ENCODE measurements at places on chromosomes 5 and 9.
A peak's percentile ranks its signal among the peaks of the same experiment; 100 is the strongest.

GRCh38 chr5:34687269-34688011 is 31.3 kb downstream of the RAI14 start:
- DNase-seq: no peak

DNA sequence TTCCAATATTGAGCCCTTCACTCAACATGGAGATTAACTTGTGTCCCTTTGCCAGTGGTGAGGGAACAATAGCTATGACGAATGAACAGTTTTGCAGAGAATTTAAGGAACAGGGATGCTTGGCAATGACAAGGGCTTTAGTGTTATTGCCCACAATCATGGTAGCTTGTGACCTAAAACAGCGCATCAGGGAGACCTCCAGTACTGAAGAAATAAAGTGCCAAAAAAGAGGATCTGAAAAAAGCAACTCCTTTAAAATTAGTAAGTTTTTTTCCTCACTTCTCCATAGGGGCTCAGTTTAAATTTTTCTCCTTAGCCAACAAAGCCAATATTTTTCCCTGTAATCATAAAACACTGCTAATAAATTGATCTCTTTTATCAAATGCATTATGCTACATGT is 41.8 kb upstream of the PAM start:
- no peak for DNase-seq

DNA sequence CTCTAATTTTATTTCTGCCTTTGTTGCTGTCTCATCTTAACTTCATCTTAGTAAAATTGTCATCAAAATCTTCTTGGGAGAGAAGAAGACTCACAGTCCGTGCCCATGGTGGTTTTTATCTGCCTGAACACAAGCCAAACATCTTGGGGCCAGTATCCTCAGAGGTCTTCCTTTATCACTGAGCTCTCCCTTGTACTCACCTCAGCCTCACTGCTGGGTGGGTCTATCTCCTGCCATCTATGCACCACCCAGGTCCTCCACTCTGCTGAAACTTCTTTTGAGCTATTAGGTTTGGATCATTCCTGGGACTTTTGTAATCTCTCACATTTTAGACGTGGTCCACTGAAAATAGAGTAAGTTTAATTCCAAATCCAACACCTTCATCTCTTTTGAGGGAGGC is 116.3 kb upstream of the EPB41L4A start:
- DNase-seq: no peak

DNA sequence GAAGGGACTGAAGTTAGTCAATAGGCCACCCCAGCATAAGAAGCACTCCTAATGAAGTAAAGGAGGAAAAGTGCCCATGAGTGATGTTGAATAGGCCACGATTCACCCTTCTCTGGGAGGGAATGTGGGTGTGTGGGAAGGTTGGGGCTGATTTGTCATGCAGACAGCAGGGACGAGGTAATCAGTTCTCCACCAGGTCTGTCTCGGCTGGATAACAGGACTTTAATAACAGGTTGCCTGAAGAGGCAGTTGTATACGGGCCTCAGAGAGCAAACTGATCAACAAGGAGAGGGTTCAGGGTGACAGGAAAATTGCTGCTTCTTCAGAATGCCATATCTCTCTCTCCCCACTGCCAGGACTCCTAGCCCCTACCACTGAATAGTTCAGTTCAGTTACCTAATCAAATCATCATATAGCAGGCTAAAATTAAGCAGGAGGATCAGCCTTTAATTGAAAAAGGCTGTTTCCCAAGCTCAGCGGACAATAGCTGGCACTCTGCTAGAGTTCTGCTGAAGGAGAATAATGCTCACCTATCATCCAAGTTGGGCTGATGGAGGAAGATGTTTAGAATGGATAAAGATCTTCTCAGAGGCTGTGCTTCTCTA is 43.6 kb upstream of the SMIM32 start:
- DNase-seq: no peak

DNA sequence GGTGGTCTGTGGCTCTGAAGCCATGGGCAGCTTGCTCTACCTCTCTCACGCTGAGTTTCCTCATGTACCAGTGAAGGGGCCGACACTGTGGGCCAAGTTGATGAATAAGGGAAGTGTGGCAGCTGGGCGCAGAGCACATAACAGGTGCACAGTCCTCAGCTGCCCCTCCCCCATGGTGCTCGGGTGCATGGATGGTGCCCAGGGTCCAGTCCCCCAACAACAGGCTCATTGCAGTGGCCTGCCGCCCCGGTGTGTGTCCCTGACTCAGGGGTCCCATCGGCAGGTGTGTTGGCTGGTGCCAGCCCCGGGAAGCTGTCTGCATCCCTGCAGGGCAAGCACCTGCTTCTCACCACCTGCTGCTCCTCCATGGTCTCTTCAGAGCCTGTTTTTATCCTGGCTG is 36.6 kb downstream of the COL5A1 start:
- no peak for DNase-seq

DNA sequence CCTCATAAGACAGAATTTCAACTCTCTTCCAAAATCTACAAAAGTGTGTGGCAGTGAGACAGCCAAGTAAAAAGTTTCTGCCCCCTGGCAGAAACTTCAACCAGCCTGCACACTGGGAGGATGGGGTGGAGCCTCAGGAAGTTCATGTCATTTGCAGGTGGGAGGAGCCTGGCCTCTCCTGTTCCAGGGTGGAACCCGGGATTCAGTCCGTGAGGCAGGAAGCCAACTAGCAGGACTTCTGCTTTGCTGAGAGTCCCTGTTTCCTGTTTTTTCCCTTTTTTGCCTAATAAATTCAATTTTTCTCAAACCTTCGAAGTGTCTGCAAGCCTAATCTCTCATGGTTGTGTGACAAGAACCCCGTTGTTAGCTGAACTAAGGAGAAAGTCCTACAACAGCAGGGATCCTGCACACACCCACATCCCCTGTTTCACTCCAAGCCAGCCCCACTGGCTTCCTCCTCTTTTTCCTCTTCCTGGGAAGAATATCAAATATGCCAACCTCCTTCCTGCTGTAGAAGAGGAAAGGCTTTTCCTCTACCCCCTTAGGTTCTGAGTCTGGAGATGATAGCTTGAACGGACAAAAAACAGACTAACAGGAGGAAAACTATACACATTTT is 69.3 kb downstream of the ALDH7A1 start:
- DNase-seq: no peak

- DNase-seq: no peak
These were observed 722.6 kb downstream of the TLR4 start for GRCh38 chr9:118426772-118427171.

- DNase-seq: no peak
These were observed 15.8 kb downstream of the MARCHF3 start for GRCh38 chr5:127014573-127014972.

- DNase-seq: peak; percentile 56
These were observed 822.5 kb downstream of the PTPRD start for GRCh38 chr9:9790216-9790872.

DNA sequence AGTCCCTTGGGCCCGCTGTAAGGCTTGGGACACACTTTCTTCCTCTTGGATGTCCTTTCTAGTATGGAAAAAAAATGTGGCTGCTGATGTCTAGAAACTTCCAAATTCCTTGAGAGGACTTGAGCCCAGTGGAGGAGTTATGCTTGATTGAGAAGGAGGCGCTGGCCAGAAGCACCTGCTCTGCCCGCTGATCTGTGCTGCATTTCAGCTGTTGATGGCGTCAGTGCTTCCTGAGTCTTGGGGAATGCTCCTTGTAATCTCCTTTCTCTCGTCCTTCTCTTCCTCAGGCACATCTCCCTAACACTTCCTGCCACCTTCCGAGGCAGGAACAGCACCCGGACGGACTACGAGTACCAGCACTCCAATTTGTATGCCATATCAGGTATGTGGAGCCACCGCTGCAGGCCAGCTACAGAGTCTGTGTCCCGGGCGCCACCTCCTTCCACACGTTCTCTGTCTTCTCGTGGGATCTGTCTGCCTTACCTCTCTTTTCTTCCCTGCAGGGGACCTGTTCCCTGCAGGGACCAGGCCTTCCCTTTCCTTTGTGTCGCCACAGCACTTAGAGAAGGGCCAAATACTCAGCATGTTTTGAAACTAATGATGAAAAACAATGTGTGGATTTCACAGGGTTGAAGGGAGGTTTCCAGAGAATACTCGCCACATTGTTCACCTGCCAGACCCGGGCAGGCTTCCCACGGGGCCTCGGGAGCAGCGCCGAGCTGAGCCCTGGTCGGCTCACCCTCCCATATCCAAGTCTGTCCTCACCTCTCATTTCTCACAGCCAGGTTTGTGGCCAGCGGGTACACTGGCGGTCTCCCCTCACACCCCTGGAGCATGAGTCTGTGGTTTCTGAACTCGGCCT is 95.2 kb downstream of the MVB12B start:
- no peak for DNase-seq

DNA sequence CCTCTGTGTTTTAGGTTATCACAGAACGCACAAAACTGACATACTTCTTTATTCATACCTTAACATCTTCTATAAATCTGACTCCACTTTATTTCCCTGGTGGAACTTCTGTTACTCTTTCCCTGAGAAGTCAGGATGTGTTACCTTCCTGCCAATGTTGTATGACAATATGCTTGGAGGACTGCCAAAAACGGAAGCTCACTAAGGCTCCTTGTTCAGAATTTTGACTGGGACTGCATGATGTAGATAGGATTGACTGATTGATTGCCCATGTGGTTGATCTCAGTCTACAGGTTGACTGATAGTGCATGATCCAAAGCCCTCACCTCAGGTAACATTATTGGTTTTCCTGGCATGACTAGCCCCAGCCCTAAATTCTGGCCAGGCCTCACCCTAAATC is 319.4 kb downstream of the TLR4 start:
- DNase-seq: no peak

DNA sequence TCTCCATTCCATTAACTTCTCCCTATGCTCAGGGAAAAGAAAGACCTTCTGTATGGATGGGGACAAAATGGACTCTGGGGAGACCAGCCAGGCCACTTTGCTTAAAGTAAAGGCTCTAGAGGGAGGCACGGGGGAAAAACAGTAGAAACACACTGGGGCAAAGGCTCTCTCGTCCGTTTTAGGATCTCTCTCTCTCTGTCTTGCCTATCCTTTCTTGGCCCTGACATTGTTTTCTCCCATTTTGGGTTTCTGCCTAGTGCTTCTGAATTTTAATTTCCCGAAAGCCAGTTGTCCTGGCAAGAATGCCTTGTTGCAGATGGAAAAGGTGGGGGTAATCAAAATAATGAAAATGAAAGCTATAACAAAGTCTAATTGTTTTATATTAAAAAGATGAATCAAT is 28.2 kb downstream of the NMUR2 start:
- no peak for DNase-seq

DNA sequence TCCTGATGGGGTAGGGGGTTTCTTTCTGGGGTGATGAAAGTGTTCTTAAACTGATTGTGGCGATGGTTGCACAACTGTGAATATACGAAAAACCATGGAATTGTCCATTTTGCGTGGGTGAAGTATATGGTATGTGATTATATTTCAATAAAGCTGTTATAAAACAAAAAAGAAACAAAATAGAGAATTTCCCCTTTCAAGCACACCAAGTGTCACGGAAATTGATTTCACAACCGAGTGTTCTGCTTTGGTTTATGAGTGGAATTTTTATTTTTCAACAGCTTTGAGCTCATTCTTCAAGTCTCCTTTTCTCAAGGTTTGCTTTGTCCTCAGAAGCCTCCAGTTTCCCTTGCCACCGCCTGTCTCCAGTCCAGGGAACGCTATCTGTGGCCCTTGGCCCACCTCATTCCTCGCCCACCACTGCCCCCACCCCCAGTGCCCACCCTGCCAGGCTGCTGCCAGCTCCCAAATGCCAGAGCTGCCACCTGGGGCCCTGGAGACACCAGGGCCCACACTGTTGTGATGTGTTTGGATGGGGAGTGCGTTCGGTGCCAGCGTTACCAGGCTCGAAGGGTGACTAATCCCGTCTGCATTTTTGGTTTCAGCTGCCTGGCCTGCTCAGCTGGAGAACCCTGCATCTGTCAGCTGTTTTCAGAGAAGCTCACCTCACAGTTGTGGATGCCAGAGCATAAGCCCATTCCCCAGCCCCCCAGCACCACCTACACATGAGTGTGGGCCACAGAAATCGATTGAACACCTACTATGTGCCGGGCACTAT is 30.4 kb downstream of the DUSP1 start:
- peak; percentile 39 for DNase-seq

DNA sequence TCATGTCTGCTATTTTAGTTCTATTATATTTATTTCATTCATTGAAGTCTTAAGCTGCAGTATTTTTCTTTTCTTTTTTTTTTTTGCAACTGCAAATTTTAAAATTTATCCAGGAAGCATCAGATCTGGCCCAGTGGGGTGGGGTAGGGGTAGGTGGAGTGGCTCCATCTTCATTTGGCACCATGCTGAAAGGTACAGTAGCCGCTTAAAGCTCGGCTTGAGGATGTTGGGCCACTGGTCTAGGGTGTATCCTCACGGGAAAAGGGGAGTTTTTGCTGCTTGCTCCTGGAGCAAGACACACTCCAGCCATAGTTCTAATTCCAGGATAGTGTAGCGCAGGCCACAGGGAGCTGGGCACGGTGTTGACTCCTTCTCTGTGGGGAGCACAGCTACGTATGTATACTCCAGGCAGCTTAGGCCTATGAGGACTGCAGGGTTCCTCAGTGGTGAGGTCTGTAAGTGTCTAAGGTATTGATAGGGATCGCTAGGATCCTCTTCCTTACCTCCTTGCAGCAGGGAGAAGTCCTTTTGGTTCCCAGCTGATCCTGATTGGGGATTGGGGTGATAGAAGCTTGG is 22.7 kb downstream of the RCL1 start:
- no peak for DNase-seq

DNA sequence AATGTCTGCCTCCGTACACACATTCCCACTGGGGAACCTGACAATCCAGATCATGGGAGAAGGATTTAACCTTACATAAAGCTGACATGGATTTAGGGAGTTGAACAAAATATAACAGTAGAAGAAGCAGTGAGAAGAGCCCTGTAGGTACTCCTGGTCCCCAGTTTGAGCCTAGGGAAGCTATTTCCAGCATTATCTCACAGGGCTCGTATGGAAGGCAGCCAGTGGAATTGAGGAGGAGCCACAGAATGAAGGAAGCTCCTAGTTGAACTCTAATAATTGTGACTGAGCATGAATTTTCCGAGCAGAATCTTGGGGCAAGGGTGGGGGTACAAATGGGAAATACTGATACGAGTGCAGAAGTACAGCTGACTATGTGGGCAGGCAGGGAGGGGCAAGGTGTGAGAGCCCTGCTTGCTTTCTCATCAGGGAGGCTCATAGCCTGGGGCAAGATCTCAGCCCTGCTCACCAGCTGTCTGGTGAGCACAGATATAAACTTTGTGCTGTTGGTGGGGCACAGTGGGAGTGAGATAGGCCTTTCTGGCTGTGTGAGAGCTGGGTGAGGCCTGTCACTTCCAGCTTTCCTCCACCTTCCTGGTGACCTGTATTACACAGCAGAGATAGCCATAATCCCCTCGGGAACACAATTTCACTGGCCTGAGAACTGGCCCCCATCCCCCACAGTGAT is 290.7 kb upstream of the IL12B start:
- DNase-seq: no peak

- DNase-seq: peak; percentile 43
These were observed 37.3 kb upstream of the ADRA1B start for GRCh38 chr5:159878988-159879471.

- no peak for DNase-seq
These were observed 20.6 kb downstream of the ARL15 start for GRCh38 chr5:54289769-54290168.
